ENCODE measurements at places on chromosomes 6 and 20. TPM values are rescaled to one million over a fixed set of nuclear protein-coding genes. Genes with fewer than 3 reads are reported as not detected.

LY6G5B gene
- 12.7 TPM for total RNA-seq

DNA sequence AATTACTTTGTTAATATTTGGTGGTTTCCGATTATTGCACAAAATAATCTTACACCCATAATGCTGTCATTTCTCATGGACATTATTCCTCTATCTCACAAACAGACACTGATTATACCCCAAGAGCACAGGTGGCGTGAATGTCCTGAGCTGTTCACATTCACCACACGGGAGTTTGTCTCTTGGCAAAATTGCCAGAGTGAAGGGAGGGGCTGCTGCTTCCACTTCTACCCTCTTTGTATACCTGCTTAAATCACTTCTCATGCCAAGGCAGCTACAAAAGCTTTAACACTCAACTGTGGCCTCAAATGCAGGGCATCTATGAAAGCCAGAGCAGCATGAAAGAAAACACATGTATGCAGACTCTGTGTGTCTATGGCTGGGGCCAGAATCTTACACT, 41.9 kb upstream of the SLA2 start:
- H3K4me1 ChIP-seq: no peaks in the 10 kb centered on the region
- no peak for DNase-seq
- H3K36me3 ChIP-seq: no peaks in the 10 kb centered on the region
- no peaks in the 10 kb centered on the region for H3K27me3 ChIP-seq
- H3K4me3 ChIP-seq: no peak overlapping the region

DNA sequence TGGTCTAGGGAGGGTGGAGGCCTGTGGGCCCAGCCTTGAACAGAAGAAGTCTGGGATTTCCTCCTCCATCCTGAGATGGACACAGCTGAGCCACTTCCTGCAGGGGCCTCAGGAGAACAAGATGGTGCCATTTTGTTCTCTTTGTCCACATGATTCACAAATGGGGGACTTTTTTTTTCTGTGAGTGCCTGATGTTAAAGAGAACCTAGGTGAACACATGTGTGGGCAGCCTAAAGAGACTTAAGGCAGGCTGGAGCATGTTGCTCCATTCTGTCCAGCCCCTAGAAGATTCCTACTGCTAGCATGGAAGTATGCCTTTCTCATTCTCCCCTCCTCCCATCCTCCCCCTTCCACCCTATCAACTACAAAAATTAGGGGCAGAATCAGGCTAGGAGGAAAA, 49.3 kb upstream of the KIF16B start:
- H3K27me3 ChIP-seq: no peaks in the 10 kb centered on the region
- no peaks in the 10 kb centered on the region for H3K36me3 ChIP-seq
- H3K4me3 ChIP-seq: no peak overlapping the region

- DNase-seq: no peak
- no peak overlapping the region for H3K4me3 ChIP-seq
- H3K36me3 ChIP-seq: no peaks in the 10 kb centered on the region
- no peaks in the 10 kb centered on the region for H3K27me3 ChIP-seq
These were observed 39.1 kb upstream of the PAK5 start for GRCh38 chr20:9877932-9878495.

DNA sequence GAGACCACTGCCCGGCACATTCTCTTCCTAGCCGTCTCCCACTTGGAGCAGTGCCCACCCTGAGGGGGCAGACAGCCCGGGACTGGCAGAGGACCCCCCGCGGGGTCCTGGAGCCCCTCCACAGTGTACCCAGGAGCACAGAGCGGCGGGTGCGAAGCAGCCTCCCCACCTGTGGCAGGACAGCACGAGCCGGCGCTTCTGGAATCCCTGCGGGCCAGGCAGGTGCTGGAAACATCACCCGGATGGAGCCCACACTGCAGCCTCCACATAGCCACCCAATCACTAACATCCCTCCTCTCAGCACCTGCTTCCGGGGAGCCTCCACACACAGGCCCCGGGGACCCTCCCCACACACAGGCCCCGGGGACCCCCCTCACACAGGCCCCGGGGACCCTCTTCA, 18.7 kb downstream of the GATA5 start:
- H3K4me1 ChIP-seq: no peaks in the 10 kb centered on the region
- no peak overlapping the region for H3K27ac ChIP-seq
- peaks cover 64% of the 10 kb centered on the region for H3K27me3 ChIP-seq
- no peaks in the 10 kb centered on the region for H3K36me3 ChIP-seq
- DNase-seq: no peak
